ENCODE measurements at places on chromosomes 5 and 9. TPM values are rescaled to one million over a fixed set of nuclear protein-coding genes. Genes with fewer than 3 reads are reported as not detected.

Gene SPATA31C2
- total RNA-seq, result not detected

Gene QSOX2
- total RNA-seq, result 9.8 TPM

Gene ARSI
- total RNA-seq, result 1.4 TPM

Gene LAMC3
- 3.5 TPM for total RNA-seq

Gene HSD17B4
- total RNA-seq, result 149 TPM

Gene LCN15
- not detected for total RNA-seq

Gene TLX3
- 5.2 TPM for total RNA-seq
